ENCODE measurements at places on chromosomes 5 and 9.
A peak's percentile ranks its signal among the peaks of the same experiment; 100 is the strongest.

- DNase-seq, result peak; percentile 11
Measured at GRCh38 chr9:125659954-125660353, 47.1 kb downstream of the MAPKAP1 start.

DNA sequence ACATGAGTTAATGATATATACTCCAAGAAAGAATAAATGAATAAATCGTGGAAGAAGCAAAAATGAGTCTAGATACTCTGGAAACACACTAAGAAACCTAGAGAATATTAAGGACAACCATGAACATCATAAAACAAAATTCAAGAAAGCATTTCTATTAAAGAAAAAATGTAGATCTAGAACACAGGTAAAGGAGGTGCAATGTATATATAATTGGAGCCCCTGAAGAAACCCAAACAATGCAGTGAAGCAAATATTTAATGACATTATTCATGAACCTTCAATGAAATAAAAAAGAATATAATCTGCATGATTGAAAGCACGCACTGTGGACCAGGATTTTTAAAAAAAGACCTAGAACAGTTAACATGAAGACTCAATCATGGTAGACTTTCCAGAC lies 150.1 kb downstream of the ATPSCKMT start:
- DNase-seq, result no peak

DNA sequence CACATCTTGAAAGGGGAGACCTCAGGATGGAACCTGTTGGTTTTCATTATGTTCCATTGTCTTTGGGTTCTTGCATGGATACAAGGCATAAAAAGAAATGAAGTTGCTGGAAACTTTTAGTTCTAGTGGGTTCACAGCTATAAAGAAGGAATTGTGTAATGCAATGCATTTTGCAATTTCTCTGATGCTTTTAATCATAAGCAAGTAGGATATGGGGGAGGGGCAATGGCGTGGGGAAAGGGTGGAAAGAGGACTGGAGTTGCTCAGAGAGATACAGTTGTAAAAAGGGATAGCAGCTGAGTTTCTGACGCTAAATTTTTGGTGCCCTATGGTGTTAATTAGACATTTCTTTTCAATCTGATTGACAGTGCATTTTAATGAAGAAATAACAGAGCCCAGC lies 88.6 kb upstream of the FANCC start:
- DNase-seq, result no peak

- no peak for DNase-seq
Measured at GRCh38 chr5:154298065-154298464, 107.5 kb downstream of the GALNT10 start.

DNA sequence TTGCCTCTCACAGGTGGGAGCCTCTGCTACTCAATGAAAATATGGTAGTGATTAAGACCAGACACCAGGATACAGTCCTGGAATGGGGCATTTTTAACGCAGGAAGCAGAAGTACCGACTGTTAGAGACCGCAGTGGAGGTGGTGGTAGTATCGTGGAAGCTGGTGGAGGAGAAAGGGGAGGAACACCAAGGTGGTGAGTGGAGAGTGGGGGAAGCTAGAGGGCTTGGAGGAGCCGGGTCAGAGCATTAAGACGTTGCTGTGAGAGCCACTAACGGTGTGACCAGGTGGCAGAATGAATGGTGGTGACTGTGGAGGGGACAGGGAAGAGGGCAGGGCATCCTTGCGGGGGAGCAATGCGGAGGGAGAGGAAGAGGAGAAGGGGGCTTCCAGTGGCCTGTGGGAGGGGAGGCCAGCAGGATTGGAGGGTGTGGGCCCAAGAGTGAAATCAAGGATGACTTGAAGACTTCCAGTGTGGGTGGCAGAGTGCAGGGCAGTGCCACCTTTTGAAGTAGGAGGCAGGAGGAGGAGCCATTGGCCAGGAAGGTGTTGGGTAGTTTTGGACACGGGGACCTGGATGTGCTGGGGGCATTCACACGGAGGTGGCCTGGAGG lies 1.6 kb upstream of the UBAC1 start:
- no peak for DNase-seq

DNA sequence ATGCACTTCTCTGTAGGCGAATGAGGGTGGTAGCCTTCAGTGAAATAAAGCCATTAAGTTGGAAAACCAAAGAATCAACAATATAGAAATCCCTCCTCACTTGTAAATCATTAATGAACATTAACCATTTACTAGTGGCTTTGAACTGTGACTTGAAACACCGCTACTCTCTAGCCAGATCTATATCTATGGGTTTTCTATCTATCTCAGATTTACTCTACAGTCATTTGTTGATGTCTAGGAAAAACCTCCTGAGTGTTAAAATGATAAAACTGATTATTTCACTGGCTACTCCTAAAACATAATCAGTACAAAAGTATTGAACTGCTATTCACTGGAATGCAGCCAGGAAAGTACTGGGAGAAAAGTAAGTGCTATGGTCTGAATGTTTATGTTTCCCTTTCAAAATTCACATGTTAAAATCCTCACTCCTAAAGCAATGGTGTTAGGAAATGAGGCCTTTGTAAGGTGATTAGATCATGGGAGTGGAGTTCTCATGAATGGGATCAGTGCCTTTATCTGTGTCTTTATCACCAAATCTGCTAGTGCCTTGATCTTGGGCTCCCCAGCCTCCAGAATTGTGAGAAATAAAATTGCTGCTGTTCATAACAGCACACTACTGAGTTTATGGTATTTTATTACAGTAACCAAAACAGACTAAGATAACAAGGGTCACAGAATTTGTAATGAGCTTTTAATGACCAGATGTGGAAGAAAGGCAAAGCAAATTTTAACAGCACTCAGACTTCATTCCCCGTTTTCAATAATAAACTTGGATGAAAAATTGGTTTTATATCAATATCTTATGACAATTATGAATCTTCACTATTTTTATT lies 8.6 kb upstream of the OXCT1 start:
- no peak for DNase-seq

DNA sequence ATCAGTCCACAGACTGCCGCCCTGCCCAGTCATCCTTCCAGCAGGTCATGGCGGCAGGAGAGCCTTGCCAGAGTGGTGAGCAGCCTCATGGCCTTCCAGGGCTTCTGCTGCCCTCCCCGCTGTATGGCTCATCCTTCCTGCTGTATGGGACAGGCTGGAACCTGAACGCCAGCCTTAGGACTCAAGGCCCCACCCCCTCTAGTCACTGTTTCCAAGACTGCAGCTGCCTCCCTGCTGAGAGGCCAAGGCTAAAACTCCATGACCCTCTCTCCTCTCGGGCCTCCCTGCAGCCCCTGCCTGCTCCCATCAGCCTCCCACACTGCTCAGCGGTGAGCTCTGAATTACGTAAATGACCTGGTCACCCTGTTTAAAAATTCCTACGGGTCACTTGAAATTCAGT lies 227.5 kb downstream of the AGTPBP1 start:
- DNase-seq, result peak; percentile 45

DNA sequence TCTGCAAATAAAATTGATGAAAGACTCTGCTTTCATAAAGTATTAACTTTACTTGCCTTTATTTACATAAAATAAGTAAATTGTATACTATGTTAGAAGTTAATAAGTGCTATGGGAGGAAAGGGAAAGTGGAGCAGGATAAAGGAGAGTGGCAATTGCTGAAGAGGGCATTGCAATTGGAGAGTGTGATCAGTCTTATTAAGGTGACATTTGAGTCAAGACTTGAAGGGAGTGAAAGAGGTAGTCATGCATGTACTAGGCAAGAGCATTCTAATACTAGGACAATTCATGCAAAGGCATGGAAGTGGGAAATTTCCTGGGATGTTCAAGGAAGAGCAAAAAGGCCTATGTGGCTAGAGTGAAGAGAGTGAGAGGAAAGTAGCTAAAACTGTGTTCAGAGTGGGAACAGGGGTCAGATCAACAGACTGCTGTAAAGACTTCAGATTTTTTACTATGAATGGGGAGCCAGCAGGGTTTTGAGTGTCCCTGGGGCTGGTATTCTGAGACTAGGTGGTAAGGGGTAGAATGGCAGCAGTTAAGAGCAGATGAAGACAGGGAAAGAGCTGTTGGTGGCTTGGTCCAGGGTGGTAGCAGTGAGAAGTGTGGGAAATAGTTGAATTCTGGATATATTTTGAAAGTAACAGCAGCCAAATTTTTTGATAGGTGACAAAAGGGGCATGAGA lies 182.3 kb upstream of the RIOK2 start:
- no peak for DNase-seq

DNA sequence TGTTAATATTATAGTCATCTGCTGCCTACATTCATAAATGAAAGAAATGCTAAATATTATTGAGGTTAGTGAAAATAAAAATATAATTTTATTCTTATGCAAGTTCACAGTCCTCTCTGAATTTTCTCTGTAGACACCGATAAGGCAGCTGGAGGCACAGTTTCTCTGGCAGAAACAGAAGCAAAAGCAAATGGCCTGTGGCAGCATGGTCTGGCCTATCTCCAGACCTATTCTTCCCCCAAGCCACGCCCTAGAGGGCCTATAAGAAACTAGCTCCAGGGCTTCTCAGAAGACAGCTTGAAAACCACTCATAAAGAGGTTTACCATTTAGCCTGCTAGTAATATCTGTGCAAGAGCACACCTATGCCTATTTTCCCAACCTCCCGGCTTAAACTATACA lies 28.4 kb downstream of the MRPS27 start:
- DNase-seq, result no peak

DNA sequence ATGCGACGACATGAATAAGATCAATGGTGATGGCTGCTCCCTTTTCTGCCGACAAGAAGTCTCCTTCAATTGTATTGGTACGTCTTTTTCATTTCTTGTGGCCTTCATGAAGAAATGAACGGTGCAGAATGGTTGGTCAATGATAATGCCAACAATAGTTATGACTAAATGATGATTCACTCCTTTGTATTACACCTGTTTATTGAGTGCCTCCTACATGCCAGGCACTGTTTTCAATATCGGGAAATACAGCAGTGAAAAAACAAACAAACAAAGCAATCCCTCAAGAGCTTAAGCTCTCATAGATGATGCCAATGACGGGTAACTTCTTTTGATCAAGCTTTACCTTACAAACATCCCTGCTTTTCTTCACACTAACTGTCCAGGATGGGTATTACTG lies 117.7 kb downstream of the PAPPA start:
- no peak for DNase-seq

- peak; percentile 15 for DNase-seq
Measured at GRCh38 chr9:114452219-114453165, 52.8 kb downstream of the WHRN start.

- peak; percentile 87 for DNase-seq
Measured at GRCh38 chr5:116361171-116361967, 213.3 kb downstream of the SEMA6A start.

GRCh38 chr9:6811436-6811835 lies 53.7 kb downstream of the KDM4C start:
- no peak for DNase-seq

GRCh38 chr9:88056876-88057275 lies 81.4 kb downstream of the SPATA31C2 start:
- DNase-seq, result no peak

- DNase-seq, result no peak
Measured at GRCh38 chr9:87557996-87558395, 60.3 kb downstream of the DAPK1 start.

- DNase-seq, result peak; percentile 72
Measured at GRCh38 chr5:142235050-142235797, 89.6 kb downstream of the SPRY4 start.

- no peak for DNase-seq
Measured at GRCh38 chr9:108300306-108301287, 555.2 kb downstream of the ACTL7B start.

- DNase-seq, result no peak
Measured at GRCh38 chr9:113574441-113575262, 111.1 kb downstream of the RGS3 start.

DNA sequence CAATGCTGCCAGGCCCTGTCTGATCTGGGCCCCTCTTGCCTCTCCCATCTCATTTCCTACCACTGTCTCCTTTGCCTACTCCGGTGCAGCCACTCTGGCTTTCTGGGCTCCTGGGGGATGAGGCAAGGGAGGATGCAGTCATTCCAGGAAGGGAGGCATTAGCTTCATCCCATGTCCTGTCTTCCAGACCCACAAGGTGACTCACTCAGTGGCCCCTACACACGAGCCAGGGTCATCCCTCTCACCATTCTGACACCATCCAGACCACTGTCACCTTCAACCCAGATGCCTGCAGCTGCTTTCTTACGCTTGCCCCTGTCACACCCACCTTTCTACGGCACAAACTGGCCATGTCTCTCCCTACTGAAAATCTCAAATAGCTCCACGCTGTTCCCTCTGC lies 19.1 kb downstream of the ACSL6 start:
- no peak for DNase-seq

DNA sequence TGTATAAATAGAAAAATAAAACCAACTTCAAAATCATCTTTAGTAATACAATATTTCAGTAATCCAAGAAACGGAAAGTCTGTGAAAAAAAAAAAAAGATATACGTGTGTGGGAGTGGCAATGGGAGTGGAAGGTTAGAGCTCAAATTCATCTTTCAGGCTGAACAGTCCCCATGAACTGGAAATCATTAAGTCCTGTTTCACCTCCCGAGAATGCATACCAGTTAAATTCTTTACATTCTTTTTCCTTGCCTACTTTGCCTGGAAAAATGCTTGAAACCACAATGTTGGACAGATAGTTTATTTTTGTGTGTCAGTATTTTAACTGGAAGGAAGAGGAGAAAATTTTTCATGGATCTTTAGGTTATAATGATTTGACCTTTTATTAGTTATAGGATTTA lies 166.8 kb downstream of the MUSK start:
- DNase-seq, result peak; percentile 31

DNA sequence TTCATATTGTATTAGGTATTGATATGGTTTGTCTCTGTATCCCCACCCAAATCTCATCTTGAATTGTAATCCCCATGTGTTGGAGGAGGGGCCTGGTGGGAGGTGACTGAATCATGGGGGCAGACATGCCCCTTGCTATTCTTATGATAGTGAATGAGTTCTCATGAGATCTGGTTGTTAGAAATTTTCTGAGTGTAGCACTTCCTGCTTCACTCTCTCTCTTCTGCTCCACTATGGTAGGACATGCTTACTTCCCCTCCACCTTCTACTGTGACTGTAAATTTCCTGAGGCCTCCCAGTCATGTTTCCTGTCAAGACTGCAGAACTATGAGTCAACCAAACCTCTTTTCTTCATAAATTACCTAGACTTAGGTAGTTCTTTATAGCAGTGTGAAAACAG lies 187.4 kb upstream of the SLC24A2 start:
- no peak for DNase-seq

DNA sequence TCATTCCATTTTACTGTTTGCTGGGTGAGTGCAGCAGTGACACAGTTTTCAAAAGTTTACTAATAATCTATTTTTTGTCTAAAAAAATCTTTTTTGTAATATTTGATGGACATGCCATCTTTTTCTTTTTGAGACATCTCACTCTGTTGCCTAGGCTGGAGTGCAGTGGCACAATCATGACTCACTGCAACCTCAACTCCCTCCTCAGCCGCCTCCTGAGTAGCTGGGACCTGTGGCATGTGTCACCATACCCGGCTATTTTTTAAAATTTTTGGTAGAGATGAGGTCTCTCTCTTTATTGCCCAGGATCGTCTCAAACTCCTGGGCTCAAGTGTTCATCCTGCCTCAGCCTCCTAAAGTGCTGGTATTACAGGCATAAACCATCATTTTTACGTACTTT lies 86.0 kb downstream of the KDM4C start:
- no peak for DNase-seq

- DNase-seq, result peak; percentile 67
Measured at GRCh38 chr9:7266911-7267595, 509.3 kb downstream of the KDM4C start.

GRCh38 chr5:76269259-76269931 lies 133.7 kb upstream of the IQGAP2 start:
- DNase-seq, result no peak
